ENCODE measurements at places on chromosomes 5 and 9.

DNA sequence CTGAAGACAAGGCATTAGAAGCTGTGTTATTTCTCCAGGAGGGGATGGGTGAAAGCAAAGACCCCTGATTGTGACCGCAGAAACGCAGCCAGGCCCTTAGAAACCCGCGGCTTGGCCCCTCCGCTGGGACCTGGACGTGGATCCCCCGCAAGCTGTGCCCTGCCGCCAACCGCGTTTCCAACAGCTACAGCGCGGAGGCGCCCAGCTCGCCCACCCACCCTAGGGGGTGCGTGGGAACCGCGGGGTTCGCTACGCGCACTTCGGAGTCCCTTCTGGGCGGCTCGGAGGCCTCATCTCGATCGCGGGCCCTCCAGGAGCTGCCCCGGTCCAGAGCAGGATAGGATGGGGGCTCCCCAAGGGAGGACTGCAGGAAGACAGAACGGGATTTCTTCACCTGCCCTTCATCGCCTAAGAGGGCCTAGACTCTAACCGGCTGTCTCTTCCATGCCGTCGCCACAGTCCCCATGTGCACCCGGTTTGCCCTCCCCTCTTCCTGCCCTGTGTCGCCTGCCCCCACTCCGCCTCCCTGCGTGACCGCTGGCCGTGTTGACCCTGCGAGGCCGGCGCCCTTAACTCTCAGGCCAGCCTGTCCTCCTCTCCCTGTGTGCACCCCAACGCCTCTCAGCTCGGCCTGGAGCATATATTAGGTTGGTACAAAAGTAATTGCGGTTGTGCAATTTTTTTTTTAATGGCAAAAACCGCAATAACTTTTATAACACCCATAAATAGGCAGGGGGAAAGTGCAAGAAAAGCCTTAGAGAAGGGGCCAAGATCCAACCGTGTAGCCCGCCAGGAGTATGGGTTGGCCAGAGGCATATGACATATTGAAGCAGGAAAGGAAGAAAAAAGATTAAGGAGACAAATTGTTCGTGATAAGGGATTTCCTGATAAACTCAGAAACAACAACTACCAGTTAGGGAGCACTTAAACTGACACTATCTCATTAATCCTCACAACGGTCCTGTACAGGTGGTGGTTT, 68.1 kb upstream of the FREM1 start:
- no peak for DNase-seq

DNA sequence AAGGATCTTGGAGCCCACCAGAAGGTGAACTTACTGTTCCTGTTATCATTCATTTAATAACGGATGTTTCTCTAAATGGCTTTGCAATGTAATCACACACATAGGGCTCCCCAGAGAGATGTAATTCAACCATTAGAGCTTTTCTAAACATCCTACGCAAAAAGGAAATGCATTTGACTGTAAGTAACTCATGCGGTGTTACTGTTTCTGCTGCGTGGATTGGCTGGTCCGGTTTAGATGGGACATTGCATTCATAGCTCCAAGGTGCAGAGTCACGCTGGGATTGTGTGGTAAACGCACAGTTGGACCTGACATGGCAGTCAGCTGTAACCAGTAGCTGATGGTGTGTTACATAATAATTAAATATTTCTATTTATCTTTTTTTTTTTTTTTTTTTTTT, 185.5 kb upstream of the OTULINL start:
- DNase-seq, result no peak

- DNase-seq, result no peak
Observed at GRCh38 chr9:70429899-70430298, 15.4 kb upstream of the KLF9 start.

DNA sequence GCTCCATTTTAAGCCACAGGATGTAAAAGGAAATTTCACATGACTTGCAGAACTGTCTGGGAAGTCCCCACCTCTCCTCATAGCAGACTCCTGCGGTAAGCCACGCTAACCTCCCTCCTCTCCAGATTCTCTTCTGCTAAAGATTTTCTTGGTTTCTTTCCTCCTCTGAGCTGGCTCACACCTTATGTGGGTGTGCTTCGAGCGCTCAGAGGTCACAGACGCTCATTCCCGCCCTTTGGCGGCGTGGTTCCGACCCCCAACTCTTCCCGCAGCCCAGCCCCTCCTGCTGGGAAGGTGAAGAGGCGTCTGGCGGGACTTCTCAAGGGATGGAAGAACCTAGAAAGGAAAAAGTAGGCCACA, 32.9 kb upstream of the CDK20 start:
- DNase-seq, result no peak

DNA sequence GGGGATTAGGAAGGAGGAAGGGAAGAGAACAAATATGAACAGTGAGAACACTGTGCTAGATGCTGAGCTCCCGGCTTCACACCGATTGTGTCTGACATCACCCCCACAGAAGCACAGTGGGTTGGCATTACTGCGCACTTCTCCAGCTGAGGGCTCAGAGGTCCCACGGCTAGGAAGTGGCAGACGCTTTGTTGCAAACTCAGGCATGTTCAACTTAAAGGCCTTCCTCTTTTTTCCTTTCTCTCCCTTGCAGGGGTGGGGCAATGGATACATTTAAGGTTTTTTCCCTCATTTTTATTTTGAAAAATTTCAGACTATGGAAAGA, 15.5 kb upstream of the SHB start:
- no peak for DNase-seq
